NCI-H524 treated with DMSO at 0.1 percent for 48 hours (cell line): ENCODE measurements at places on chromosomes 11 and 22.

DNA sequence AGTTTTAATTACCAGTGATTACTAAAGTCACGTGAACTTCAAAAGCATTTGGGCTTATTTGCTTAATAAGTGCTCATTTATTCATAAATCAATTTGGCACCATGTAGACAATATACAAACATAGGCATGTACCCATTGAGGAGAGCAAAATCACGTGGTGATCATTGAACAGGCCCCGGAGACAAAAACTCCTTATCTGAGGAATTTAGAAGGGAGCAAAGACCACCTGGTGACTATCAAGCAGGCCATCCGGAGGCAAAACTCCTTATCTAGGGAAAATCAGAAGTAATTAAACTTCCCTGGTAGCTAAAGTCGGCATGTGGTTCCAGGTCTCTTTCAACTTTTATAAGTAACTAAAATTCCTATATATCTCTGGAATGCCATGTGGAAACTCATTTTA is 5.7 kb upstream of the BTBD10 start:
- no peak for DNase-seq

GRCh38 chr11:28887681-28888080 is 779.5 kb downstream of the METTL15 start:
- no peak for DNase-seq

- DNase-seq, result no peak
These were observed 37.2 kb downstream of the IGSF9B start for GRCh38 chr11:133919330-133920108.

DNA sequence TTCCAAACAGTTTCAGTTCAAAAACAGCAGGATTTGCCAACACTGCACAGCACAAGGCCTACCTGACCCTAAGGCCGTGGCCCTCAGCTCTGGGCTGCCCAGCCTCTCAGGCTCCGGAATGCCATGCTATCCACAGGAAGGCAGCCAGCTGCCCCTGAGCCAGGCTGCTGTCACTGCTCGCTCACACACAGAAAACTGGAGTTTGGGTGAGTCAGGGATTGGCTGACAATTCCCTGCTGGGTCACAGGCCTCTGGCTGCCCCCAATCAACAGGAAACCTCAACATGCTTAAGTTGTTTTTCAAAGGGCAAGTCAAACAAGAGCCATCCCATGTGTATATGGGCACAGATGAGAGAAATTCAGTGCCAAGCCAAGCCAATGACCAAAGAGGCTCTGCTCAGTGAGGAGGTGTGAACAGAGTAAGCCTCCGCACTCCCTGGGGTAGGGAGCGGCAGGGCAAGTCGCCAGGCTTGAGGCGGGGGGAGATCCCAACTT is 50.2 kb downstream of the RPL27A start:
- no peak for DNase-seq

- DNase-seq, result no peak
These were observed 9.1 kb upstream of the TUB start for GRCh38 chr11:8071616-8072581.

DNA sequence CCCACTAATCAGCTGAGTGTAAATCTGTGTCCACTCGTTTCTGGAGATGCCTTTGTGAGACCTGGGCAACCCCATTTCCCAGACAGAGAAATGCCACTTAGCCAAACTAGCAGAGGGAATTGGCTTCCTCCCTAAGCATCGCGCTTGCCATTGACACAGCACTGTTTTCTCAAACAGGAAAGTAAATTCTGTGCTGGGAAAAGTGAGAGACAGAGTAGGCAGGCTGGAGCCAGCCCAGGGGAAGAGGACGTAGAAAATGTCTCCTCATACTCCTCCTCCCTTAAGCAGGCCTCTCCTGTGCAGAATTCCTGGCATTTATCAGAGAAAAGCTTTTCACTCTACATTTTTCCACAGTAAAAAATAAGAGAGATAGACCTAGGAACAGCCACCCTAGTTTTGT is 99.1 kb upstream of the AMOTL1 start:
- no peak for DNase-seq

GRCh38 chr11:70112017-70112434 is 33.9 kb downstream of the ANO1 start:
- DNase-seq, result no peak

- no peak for DNase-seq
These were observed 27.9 kb upstream of the LRRC32 start for GRCh38 chr11:76698321-76699043.

DNA sequence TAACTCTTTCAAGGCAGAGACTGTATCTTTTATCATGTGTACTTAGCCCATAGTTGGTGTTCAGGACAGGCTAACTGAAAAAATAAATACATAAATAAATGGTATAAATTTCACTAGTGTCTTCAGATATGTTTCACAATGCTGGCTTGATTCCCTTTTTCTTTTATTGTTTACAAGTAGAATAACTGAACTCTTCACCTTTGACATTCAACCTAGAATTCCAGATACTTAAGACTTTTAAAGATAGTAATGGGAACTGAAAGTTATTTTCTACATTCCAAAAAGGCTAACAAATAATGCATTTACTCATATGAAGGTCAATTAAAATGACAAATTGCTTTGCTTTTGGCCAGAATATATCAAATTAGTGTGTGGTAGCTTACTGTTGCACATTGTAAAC is 411.3 kb upstream of the TENM4 start:
- no peak for DNase-seq

- DNase-seq, result no peak
These were observed 20.3 kb upstream of the TNRC6B start for GRCh38 chr22:40157330-40157945.

DNA sequence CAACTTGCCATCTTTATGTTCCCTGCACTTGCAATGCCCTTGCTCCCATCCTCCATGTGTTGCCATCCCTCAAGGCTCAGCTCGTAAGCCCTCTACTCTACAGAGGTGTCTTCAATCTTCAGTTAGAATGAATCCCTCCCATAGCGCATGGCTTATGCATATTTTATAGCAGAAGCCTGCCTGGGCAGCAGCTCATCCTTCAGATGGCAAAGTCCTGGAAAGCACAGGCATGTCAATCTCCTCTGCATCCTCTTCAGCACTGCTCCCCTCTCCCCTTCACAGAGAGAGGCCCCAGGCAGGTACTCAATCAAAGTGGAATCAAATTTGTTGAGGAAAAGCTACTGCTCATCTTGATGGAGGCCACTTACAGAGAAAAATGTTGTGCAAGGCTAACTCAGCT is 31.1 kb upstream of the ABCC8 start:
- DNase-seq, result no peak

DNA sequence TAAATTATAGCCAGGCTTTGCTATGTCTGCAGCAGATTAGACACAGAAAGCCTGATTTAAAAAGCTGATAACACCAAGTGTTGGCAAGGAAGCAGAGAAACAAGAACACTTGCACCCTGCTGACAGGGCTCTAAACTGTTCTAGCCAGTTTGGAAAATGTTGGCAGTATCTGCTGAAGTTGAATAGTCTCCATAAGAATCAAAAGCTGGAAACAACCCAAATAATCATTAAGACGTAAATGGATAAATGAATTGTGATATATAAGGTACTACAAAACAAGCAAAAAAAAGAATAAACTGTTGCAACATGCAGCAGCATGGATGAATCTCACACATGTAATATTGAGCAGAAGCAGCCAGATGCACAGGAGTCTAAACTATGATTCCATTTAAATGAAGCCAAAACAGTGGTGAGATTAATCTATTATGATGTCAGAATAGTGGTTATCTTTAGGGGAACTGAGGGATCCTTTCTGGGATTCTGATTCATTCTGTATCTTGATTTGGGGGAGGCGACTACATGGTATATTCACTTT is 40.4 kb upstream of the ADORA2A start:
- DNase-seq, result no peak

DNA sequence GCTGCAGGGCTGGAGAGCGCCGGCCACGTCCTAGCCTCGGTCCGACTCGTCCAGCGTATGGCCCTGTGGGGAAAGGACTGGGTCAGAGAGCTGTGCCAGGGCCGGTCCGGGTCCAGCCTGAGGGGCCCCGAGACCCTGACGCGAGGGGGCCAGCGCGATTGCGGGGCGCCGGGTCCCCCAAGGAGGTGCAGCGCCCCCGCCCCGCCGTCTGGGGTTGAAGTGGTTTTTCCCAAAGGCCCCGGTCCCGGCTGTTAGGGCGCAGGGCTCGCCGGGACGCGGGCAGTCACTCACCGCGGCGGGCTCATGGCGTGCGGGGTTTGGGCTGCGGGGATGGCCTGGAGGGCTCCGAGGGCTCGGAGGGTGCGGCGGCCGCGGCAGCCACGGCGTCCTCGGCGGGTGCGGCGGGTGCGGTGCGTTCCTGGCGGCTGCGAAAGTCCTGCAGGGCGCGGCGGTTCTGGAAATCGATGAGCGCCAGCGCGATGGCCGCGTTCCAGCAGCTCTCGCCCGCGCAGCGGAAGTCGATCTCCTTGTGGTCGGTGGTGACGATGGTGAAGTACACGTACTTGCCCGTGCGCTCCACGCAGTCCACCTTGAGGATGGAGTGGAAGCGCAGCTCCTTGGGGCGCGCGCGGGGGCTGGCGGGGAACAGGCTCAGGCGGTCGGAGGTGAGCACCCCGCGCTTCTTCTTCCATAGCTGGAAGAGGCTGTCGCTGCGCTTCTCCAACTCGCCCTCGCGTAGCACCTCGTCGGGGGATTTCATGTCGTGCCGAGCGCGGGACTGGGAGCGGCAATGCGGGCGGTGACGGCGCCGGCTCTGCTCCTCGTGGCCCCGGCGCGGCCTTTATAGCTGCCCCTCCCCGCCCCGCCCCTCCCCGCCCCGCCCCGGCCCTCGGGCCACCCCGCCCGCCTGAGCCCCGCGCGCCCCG is at the start of gene PHLDA2:
TSS of gene PHLDA2 (minus strand) at position 816 of the 926 bp plus-strand sequence. CDS start at position 760, 56 bp downstream.
- DNase-seq, result no peak

GRCh38 chr11:2933375-2934020 is 4.3 kb upstream of the PHLDA2 start:
- no peak for DNase-seq

- no peak for DNase-seq
These were observed 4.1 kb upstream of the OR5J2 start for GRCh38 chr11:56172256-56172830.

DNA sequence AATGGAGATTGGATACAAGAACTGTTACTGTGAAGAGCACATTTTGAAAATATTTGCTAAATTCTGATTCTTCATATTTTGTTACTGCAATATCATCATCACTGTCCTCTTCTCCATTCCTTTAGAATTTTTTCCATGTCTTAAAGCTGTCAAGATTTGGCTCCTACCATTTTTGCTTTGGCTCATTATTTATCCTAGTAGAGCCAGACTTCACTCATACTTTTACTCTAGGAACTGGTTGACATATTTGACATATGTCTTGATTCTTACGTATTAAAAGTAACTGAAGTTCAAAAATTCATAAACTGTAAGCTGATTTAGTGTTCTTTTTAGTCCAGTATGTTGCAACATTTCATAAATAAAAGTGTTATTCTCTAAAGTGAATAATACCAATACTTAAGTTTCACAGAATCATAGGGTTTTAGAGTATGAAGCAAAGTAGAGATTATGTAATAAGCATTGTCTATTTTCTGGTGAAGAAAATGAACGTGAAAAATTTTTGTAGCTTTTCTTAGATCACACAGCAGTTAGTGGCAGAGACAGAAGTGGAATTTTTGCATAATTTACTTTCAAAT is 225.6 kb downstream of the TMEM135 start:
- no peak for DNase-seq

- no peak for DNase-seq
These were observed 34.1 kb upstream of the GLYATL1 start for GRCh38 chr11:58905011-58905720.

DNA sequence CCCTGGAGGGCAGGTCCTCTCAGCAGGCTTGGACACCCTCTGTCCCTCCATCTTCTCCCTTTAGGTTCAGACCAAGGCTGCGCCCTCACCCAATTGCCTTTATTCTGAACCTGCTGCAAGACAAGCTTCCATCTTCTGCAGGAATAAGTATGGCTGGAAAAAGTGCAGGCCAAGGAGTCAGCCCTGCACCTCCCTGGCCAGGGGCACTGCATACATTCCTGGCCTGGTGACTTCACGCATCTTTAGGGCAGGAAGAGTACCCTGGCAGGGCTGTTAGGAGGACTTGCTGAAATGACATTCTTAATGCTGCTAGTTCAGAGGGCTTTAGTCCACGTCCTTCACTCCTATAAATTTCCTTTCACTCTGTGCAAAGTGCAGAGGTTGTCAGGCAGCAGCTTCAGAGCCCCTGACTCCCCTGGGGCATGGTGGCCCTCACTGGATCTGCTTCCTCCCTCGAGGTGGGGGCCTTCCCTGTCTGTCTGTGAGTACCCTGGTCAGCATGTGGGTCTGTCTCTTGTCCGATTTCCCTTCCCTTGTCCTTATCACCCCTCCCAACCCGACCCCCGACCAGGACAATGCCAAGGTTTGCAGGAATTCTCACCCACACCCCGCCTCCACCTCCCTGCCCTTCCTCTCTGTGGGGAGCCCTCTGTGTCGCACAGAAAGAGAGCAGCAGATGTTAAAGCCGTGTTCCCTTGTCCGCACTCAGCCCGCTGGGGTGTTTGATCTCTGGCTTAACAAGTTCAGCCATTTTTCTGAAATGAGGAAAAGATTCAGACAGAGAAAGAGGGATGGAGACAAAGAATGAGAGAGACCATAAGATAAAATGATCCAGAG is 124.5 kb upstream of the SYT13 start:
- DNase-seq, result no peak

GRCh38 chr11:62201376-62201775 is 7.1 kb upstream of the SCGB2A1 start:
- DNase-seq, result no peak

DNA sequence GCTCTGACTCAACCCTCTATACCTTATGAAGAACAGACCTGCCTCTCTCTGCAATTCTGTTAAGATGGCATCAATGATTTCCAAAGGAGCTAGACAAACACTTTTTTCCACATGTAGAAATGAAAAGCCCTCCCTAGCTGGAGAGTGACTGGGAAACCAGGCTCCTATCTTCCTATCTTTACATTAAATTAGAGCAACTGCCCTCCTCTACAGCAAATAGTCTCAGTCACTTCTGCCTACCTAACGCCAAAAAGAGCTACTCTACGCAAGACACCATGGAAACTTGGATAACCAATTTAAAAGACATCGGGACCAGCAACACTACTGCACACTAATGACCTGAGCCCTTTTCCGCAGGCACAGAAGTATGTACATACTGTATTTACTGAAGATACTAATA is 84.8 kb downstream of the MICAL3 start:
- DNase-seq, result no peak

DNA sequence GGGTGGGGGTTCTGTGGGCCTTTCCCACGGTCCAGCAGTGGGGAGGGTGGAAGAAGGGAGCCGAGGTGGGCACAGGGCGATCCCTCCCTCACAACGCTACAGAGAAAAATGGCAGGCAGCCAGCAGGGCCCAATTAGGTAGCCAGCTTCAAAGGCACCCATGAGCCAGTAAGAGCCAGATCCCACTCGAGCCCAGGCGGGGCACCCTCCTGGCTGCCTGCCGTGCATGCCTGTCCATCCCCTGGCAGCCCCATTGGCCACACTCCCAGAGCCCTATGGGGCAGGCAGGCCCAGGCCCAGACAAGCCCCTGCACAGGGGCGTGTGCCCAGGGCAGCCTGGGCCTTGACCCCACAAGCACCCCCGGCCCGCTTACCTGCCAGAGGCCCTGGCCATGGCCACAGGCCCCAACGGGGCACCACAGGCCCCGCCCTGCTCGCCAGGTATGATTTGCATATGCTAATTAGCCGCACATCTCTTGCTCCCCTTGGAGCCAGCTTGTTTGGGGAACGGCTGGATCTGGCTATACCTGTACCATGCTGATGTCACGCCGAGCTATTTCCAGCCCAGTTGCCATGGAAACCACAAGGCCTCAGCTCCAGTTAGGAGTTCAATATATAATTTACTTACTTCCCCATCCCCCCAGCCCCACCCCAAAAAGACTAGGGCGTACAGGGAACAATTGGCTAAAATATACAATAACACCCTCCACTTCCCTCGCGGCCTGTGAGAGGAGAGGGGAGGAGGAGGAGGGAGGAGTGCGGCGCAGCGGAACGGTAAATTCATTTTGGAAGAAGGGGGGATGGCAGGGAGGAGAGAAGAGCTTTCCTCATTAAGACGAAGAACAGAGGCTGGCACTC is 47.5 kb upstream of the TCF20 start:
- no peak for DNase-seq
